ENCODE measurements at places on chromosomes 4 and X. TPM values are rescaled to one million over a fixed set of nuclear protein-coding genes. Genes with fewer than 3 reads are reported as not detected.

Gene HTR2C
- total RNA-seq, result not detected

Gene MORC4
- total RNA-seq, result 12.6 TPM

Gene PRDM8
- total RNA-seq, result 23.0 TPM

Gene HNRNPDL
- 322 TPM for total RNA-seq

DNA sequence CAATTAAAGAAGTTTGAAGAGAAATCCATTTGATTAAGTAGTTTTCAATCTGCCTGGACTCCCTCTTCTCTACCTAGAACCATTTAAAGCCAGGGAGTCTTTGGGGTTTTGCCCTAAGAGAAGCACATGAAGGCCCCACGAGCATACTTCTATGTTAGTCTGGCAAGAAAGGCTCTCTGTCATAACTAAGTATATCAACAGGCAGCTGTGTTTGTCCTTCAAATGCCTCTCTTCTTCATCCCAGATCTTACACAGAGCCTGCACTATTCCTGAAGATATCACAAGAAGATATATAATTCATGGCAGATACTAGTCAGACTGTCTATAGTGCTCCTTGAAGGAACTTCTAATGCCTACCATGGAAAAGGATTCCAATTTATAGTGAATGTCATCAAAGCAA is 206.2 kb downstream of the PRDM5 start:
- H3K27me3 ChIP-seq, result no peaks in the 10 kb centered on the region
- no peak for DNase-seq

GRCh38 chr4:7034262-7035081 is 8.7 kb upstream of the TADA2B start:
- no peaks in the 10 kb centered on the region for H3K4me1 ChIP-seq
- no peak overlapping the region for H3K27ac ChIP-seq
- no peaks in the 10 kb centered on the region for H3K27me3 ChIP-seq
- peaks cover 24% of the 10 kb centered on the region for H3K36me3 ChIP-seq
- no peak for DNase-seq

GRCh38 chrX:25007059-25008053 is 8.4 kb downstream of the ARX start:
- no peaks in the 10 kb centered on the region for H3K27me3 ChIP-seq
- no peaks in the 10 kb centered on the region for H3K4me1 ChIP-seq
- H3K27ac ChIP-seq, result no peak overlapping the region
- H3K36me3 ChIP-seq, result no peaks in the 10 kb centered on the region

GRCh38 chr4:145098675-145099037 is 545 bp downstream of the ABCE1 start:
- peaks cover 8% of the 10 kb centered on the region for H3K36me3 ChIP-seq
- peaks cover 59% of the 10 kb centered on the region for H3K4me1 ChIP-seq
- H3K27me3 ChIP-seq, result no peaks in the 10 kb centered on the region
- DNase-seq, result no peak

GRCh38 chrX:11908371-11908770 is 150.3 kb downstream of the MSL3 start:
- no peaks in the 10 kb centered on the region for H3K4me1 ChIP-seq
- H3K36me3 ChIP-seq, result no peaks in the 10 kb centered on the region
- DNase-seq, result peak; percentile 17

GRCh38 chr4:176767183-176767582 is 25.5 kb downstream of the VEGFC start:
- no peak overlapping the region for H3K4me3 ChIP-seq
- no peaks in the 10 kb centered on the region for H3K4me1 ChIP-seq
- H3K36me3 ChIP-seq, result no peaks in the 10 kb centered on the region
- no peaks in the 10 kb centered on the region for H3K27me3 ChIP-seq

GRCh38 chrX:103175944-103176753 is 38.8 kb upstream of the BEX4 start:
- no peak overlapping the region for H3K27ac ChIP-seq
- H3K4me3 ChIP-seq, result no peak overlapping the region
- DNase-seq, result peak; percentile 55

- H3K27ac ChIP-seq, result no peak overlapping the region
- no peak for DNase-seq
- H3K27me3 ChIP-seq, result no peaks in the 10 kb centered on the region
- H3K36me3 ChIP-seq, result no peaks in the 10 kb centered on the region
Measured at GRCh38 chr4:2442175-2442993, 23.6 kb downstream of the CFAP99 start.

DNA sequence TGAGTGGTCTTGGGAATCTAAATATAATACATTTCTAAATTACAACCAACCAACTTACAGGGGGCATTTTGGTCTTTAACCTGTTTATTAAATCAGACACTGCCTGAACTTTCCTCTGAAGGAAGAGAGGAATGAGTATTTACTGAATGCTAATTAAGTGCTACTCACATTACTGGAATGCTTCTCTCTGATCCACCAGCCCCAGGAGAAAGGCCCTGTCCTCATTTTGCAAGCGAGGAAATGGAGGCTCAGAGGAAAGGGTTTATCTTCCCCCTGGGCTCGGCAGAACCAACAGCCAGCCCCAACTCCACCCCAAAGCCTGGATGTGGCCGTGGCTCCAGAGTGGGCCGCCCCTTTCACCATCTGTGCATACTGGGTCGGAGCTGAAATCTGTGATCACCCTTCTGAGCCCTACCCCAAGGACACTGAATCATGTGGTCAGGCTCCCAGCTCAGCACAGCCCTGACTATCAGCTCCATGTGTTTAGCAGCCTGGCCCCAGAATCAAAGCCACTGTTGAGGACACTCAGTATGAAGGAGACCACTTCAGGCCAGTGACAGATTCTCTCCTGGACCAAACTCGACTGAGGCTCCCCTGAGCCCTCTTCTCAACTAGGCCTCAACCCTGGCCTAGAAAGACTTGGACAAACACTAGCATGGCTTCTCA is 56.7 kb upstream of the ENPP6 start:
- no peaks in the 10 kb centered on the region for H3K36me3 ChIP-seq
- no peak overlapping the region for H3K27ac ChIP-seq
- H3K27me3 ChIP-seq, result no peaks in the 10 kb centered on the region
- no peaks in the 10 kb centered on the region for H3K4me1 ChIP-seq
- no peak overlapping the region for H3K4me3 ChIP-seq

DNA sequence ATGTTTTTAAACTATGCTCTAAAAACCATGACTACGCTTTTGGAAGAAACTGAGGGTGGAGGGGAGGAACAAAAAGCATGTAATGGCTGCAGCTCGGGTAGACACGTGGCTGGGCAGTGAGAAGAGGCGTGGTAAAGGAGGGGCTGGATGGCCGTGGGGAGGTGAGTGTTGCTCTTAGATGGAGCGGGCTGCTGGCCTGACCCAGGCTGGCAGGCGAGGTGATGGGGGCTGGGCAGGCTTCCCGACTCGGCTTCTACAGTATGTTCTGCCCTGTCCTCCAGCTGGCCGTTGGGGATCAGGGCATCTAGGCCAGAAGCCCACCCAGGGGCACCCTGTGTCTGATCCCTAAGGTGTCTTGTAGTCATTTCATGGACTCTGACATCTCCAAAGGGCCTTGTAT is 60.7 kb downstream of the EFHC2 start:
- H3K4me3 ChIP-seq, result no peak overlapping the region
- DNase-seq, result no peak
- no peaks in the 10 kb centered on the region for H3K4me1 ChIP-seq
- H3K27me3 ChIP-seq, result no peaks in the 10 kb centered on the region
- no peaks in the 10 kb centered on the region for H3K36me3 ChIP-seq
- no peak overlapping the region for H3K27ac ChIP-seq

GRCh38 chr4:146790515-146790914 is 151.8 kb downstream of the POU4F2 start:
- H3K27ac ChIP-seq, result no peak overlapping the region
- no peak overlapping the region for H3K4me3 ChIP-seq
- H3K4me1 ChIP-seq, result no peaks in the 10 kb centered on the region
- no peaks in the 10 kb centered on the region for H3K36me3 ChIP-seq
- no peaks in the 10 kb centered on the region for H3K27me3 ChIP-seq

DNA sequence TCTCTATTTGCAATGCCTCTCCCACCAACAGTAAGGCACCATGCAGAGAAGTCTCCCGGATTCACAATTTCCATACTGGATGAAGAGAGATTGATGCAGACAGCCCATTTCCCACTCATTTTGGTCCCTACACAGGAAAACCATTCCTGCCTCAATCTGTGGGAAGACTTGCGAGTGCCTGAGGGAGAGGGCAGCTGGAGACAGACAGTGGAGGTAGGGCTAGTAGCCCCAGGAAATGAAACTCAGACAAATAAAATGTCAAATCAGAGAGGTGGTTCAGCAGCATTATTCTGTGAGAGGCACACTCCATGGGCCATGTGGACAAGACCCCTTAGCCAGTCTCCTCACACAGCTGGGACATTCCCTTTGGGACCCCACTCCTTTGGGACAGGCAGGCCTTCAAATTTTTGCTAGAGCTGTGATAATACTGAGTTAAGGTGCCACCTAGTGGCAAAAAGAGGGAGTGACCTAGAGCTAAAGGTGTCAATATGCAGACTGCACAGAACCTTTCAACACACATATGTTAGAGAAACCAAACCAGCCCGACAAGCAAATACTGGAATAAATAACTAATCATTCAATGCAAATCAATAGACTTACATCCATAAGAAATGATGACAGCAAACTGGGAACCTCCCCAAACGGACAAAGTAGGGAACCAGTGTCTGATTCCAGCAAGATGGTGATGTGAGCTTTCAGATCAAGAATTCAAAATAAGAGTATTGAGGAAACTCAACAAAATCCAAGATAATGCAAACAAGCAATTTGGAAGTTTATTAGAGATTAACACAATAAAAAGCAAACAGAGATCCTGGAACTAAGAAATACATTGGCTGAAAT is 1865.3 kb upstream of the AGA start:
- H3K36me3 ChIP-seq, result no peaks in the 10 kb centered on the region
- no peak overlapping the region for H3K27ac ChIP-seq

GRCh38 chr4:38044060-38044459 is 83.9 kb downstream of the PTTG2 start:
- H3K27me3 ChIP-seq, result no peaks in the 10 kb centered on the region
- H3K36me3 ChIP-seq, result peaks cover 4% of the 10 kb centered on the region
- DNase-seq, result no peak

GRCh38 chrX:150365990-150366911 is 3.1 kb downstream of the MAMLD1 start:
- H3K4me1 ChIP-seq, result peaks cover 5% of the 10 kb centered on the region
- H3K27me3 ChIP-seq, result no peaks in the 10 kb centered on the region
- H3K27ac ChIP-seq, result no peak overlapping the region
- no peaks in the 10 kb centered on the region for H3K36me3 ChIP-seq
- peak overlapping the region; percentile 38 for H3K4me3 ChIP-seq
- DNase-seq, result no peak

DNA sequence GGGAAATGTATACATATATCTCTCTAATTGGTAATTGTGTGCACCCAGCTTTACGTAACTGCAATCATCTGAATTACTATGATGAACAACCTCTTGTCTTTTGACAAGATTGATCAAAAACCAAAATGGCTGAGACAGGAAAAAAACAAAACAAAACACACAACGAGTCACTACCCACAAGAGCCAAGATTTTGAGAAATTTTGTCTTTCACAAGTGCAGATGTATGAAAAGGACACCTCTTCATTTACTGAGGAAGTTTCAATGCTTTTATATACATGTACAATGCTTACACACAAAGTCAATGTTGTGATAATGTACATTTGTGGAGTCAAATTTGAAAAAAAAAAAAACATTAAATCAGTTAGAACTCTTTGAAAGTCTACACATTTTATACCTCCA is 224.6 kb downstream of the SCFD2 start:
- H3K36me3 ChIP-seq, result no peaks in the 10 kb centered on the region
- H3K27me3 ChIP-seq, result no peaks in the 10 kb centered on the region
- H3K4me3 ChIP-seq, result no peak overlapping the region
- DNase-seq, result no peak
- no peaks in the 10 kb centered on the region for H3K4me1 ChIP-seq

DNA sequence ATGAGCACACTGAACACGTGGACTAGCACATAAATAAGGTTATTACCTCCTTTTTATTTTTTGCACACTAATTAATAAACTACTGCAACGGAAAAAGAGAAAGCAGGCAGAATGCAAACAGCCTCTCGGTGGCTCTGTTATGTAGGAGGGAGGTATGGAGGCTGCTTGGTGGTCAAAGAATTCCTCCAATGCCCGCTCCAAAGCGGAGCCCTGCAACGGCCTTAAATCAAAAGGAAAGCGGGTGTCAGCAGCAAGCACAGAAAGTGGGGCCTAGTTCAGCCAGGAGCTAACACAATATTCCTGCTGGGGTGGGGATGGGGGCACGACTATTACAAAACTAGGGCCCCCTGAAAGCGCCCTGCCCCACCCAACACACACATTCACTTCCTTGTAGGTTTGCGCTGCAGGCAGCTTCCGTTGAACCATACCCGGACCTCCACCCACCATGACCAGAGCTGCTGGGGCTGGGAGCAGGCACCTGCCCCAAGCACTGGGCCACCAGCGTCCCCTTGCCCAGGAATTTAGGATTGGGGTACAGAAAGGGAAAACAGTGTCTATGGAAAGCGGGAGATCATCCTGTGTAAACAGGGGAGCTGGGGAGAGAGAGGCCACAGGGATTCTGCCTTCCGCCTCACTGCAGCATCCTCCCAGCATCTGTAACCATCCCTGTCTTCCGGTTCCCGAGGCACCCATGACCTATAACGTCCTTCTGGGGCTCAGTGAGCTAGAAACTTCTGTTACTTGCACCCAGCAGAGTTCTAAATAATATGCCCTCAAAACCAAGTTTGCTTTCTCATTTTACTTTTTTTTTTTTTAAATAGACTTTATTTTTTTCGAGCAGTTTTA is 57.1 kb upstream of the DDX3X start:
- no peak overlapping the region for H3K27ac ChIP-seq
- H3K27me3 ChIP-seq, result no peaks in the 10 kb centered on the region
- no peak for DNase-seq
- H3K4me1 ChIP-seq, result peaks cover 5% of the 10 kb centered on the region

DNA sequence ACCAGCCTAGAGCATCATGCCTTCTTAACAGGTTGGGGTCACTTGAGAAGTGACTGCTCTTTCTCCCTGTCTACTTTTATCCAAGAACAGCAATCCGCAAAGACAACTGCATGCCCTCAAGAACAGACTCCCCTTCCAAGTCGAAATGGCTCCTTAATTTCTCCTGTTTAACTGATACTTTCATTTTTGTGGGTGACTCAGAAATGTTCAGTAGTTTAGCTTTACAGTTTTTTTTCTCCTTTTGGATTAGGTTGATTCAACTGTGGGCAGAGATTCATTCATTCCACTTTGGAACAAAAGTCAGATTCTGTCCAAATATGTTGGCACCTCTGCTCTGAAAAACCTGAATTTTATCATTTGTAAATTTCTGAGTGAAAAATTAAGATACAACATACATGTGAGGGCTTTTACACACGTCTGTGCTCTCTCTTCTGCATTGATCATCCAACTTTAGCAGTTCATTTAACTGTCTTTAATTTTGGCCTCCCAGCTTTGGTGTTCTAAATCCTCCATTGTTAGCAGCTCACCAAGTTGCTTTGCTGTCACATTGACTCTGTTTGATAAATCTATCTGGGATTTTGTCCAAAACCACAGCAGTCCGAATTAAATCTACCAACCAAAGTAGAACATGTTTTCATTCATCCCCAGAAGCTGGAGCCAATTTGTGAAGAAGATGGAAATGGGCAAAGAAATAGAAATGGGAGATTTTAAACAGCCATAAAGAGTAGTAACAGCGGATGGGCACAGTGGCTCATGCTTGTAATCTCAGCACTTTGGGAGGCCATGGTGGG is 50.0 kb downstream of the HOPX start:
- no peak overlapping the region for H3K4me3 ChIP-seq
- no peaks in the 10 kb centered on the region for H3K4me1 ChIP-seq
- no peak overlapping the region for H3K27ac ChIP-seq
- H3K27me3 ChIP-seq, result no peaks in the 10 kb centered on the region
- no peaks in the 10 kb centered on the region for H3K36me3 ChIP-seq

GRCh38 chrX:27242581-27242980 is 220.6 kb downstream of the PPP4R3C start:
- H3K27ac ChIP-seq, result no peak overlapping the region
- no peaks in the 10 kb centered on the region for H3K36me3 ChIP-seq
- no peak for DNase-seq
- H3K4me3 ChIP-seq, result no peak overlapping the region
- H3K4me1 ChIP-seq, result no peaks in the 10 kb centered on the region

- no peak overlapping the region for H3K4me3 ChIP-seq
- no peaks in the 10 kb centered on the region for H3K36me3 ChIP-seq
- no peaks in the 10 kb centered on the region for H3K27me3 ChIP-seq
- no peaks in the 10 kb centered on the region for H3K4me1 ChIP-seq
Measured at GRCh38 chrX:33198561-33199279, 12.6 kb downstream of the DMD start.
